ENCODE measurements at places on chromosomes 16 and 17. TPM values are rescaled to one million over a fixed set of nuclear protein-coding genes. Genes with fewer than 3 reads are reported as not detected.

The TRAP1 gene
- 185 TPM for total RNA-seq

The ABCA10 gene
- not detected for total RNA-seq

The CSNK2A2 gene
- 106 TPM for total RNA-seq

The GNAO1 gene
- not detected for total RNA-seq

- no peak for DNase-seq
Measured at GRCh38 chr16:85883813-85884212, 15.1 kb upstream of the IRF8 start.

- DNase-seq = peak; percentile 6
Measured at GRCh38 chr17:49117587-49118230, 14.9 kb upstream of the B4GALNT2 start.

GRCh38 chr16:86424398-86424797, 85.9 kb upstream of the FOXF1 start:
- DNase-seq = no peak

DNA sequence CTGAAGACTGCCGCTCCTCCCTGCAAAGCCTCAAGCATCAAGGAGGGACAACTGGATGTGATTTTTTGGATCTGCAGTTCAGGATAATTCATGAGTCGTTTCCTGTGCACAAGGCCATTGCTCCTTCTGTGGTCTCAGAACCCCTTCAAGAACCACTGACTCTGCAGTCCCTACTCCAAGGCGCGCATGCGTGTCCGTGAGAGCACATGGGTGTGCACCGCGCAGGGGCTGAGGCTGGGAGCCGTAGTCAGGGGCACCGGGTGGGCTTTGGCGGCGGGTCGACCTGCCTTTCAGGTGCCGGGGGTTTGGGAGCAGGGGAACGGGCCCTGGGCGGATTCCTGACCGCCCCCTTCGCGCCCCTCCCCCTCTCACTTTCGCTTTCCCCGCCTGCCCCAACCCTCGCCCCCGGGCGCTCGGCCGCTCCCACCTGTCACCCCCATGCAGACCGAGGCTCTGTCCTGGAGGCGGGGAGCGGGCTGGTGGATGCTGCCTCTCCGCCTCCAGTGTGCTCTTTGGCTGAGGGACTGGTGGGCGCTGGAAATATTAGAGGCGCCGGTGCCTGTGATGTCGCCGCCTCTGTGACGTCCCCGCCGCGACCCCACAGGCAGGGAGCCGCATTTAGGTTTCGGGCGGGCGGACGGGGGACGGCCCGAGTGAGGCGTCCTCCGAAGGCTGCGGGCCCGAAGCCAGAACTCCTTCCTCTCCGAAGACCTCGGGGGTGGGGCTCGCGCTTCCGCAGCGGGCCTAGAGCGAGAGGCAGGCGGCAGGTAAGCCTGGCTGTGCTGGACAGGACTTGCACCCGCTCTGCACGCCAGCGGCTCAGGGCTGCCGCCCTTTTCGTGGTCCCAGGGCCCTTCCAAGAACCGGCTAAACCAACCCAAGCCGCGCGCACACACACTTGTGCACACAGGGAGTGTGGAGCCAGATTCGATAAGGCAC, at the start of gene SPATA32:
Gene SPATA32, minus strand, starts transcription at position 518 of the 939 bp plus-strand sequence. Its CDS starts 78 bp downstream, at position 440.
- peak; percentile 54 for DNase-seq

- no peak for DNase-seq
Measured at GRCh38 chr17:27244011-27244410, 49.9 kb upstream of the WSB1 start.

DNA sequence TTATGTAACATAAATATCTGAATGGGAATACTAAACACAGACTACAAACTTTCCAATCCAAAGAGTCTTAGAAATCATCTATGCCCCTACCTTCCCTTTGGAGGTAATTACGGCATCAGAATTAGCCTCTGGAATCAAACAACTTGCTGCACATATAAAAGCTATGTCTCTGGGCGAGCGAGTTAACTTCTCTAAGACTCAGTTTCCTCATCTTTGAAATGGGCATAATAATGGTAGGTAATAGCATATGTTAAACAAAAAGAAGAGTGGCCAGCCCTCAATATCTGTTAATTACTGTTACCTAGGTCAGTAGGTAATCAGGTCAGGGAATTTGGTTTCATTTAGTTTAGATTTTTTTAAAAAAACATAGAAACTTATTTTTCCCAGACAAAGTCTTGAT, 153.5 kb downstream of the TOX3 start:
- DNase-seq = no peak

DNA sequence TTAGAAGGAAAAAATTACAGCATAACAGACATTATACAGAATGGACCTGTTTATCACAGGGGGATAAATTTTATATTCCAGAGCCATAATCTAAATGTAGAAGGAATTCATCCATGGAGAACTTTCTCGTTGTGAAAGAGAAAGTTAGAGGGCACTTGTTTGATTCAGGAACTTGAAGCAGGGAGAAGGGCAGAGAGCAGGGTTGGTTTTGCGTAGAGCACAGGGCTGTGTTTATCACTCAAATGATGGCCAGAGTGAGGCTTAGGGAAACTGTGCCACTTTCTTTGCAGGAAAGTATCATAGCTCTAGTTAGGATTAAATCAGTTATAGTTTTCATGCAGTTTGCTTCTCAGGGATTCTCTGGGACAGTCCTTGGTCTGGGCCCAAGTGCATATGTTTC, 29.1 kb upstream of the MED13 start:
- no peak for DNase-seq

DNA sequence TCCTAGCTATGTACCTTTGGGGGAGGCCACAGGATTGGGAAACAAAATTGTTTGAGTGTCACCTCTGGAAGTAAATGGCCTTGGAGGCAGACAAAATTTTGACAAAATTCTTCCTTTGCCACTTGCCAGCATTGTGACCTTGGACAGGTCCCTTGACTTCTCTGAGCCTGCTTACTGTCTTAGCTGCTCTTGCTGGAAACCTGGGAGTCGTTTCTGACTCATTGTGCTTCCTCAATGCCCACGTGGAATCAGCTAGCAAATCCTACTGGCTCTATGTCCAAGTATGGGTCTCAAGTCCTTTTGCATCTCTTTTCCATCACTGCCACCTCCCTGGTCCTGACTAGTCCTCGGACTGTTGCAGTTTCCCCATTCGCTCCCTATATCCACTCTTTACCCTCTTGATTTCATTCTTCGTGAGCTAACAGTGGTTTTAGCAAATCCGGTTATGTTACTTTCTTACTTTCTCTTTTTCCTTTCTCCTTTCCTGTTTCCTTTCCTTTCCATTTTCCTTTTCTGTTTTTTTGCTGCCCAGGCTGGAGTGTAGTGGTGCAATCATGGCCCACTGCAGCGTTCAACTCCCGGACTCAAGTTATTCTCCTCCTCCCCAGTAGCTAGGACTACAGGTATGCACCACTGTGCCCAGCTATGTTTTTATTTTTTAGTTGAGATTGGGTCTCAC, 68.1 kb upstream of the LGALS9 start:
- DNase-seq = no peak

DNA sequence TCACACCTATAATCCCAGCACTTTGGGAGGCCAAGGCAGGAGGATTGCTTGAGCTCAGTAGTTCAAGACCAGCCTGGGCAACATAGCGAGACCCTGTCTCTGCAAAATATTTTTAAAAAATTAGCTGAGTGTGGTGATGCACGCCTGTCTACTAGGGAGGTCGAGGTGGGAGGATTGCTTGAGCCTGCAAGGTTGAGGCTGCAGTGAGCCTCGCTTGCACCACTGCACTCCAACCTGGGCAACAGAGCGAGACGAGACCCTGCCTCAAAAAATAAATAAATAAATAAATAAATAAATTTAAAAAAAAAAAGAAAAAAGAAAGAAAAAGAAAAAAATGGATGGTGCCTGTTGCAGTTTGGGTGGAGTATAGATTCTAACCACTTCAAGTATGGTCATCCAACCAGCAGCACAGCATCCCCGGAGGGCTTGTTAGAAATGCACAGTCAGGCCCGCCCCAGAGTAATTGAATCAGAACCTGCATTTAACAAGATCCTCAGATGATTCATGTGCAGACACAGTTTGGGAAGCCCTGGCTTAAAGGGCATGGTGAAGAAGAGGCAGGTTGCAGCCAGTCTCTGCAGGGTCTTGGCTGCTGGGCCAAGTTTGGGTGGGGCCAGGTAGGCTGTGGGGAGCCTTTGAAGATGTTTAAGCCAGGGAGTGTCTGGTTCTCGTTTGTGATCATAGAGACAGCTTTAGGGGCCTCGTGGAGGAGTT, 40.8 kb downstream of the MRC2 start:
- no peak for DNase-seq

- no peak for DNase-seq
Measured at GRCh38 chr16:67164599-67165061, at the start of gene HSF4. Gene HSF4, plus strand, starts transcription at chr16:67164745. Its CDS starts 67 bp downstream, at chr16:67164812.
